ENCODE measurements at places on chromosomes 4 and X.

- DNase-seq, result no peak
Measured at GRCh38 chr4:119204916-119205315, 7.6 kb upstream of the USP53 start.

GRCh38 chr4:98748609-98749008 is 90.2 kb upstream of the TSPAN5 start:
- no peak for DNase-seq

- no peak for DNase-seq
Measured at GRCh38 chr4:47612116-47613023, 127.3 kb downstream of the ATP10D start.

- DNase-seq, result peak; percentile 64
Measured at GRCh38 chr4:107283587-107284559, 247.8 kb upstream of the DKK2 start.

GRCh38 chr4:40909363-40909876 is 159.7 kb downstream of the NSUN7 start:
- DNase-seq, result no peak

GRCh38 chr4:87241336-87241735 is 20.9 kb upstream of the KLHL8 start:
- no peak for DNase-seq

- no peak for DNase-seq
Measured at GRCh38 chr4:121252224-121252806, 88.2 kb upstream of the TNIP3 start.

DNA sequence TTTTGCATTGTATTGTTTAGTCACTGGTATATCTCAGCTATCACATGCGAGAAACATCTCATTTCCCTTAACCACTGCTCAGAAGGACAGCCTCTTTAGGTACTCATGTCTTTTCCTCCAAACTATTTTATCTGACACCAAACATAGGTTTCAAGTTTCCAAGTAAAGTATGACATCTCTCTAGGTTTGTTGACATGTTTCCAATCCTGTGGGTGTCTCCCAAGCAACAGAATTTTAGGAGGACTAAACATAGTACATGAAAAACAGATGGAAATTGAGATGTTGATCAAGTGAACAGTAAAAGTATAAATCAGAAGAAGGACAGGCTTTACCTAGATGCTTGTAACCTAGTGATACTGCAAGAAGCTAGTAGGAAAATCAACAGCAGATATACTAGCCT is 371.4 kb downstream of the DTHD1 start:
- no peak for DNase-seq

DNA sequence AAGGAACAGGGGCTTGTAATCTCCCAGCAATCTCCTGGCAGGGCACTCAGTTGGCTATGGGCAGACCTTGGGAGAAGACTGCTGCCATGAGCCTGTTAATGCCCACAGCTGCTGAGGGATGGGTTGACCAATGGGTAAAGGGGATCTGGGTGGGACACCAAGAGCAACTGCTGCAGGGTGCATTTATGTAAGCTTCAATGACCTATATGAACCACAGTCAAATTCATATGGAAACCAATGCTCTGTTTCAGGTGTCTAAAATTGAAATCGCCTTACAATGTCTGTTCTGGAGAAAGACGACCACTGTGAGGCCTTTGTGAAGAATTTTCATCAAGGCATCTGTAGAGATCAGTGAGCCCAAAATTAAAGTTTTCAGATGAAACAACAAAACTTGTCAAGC is 6.1 kb downstream of the EPGN start:
- no peak for DNase-seq

- DNase-seq, result no peak
Measured at GRCh38 chr4:127558489-127559407, 74.0 kb upstream of the INTU start.

DNA sequence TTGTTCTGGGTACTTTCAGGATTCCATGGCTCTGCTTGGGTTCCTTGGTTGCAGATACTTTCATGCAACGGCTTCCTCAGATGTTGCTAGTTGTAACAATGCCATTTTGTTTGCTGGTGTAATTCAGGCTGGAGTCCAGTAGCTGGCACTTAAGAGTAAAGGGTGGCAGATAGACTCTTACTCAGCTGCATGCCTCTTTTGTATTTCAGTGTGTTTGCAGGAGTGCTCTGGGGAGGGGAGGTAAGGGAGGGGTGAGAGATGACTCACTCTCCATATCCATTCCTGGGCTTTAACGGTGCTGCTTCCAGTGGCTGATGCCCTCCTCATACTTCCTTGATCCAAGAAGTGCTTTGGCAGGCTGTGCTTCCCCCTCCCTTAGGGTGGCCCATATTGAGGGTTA is 155.2 kb downstream of the ZNF330 start:
- DNase-seq, result peak; percentile 69

GRCh38 chr4:53520116-53520515 is 71.2 kb downstream of the LNX1 start:
- DNase-seq, result no peak

- peak; percentile 54 for DNase-seq
Measured at GRCh38 chr4:6761649-6762615, 20.6 kb upstream of the KIAA0232 start.

DNA sequence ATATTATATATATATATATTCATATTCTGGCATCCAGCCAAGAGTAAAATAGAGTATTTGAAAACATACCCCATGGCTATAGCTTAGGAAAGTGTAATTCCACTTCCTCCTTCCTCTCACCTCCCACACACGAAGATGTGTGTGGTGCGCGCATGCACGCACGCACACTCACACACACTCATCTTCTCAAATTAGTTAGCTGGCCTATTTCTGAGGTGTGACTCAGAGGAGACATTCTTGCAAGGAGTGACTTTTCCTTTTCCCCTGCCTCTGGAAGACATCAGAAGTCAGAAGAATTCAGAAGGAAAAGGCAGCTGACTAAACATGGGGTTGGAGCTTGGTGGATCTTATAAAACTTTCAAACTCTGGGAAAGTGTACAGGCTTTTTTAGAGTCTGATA is 8.8 kb downstream of the ENPEP start:
- DNase-seq, result no peak

DNA sequence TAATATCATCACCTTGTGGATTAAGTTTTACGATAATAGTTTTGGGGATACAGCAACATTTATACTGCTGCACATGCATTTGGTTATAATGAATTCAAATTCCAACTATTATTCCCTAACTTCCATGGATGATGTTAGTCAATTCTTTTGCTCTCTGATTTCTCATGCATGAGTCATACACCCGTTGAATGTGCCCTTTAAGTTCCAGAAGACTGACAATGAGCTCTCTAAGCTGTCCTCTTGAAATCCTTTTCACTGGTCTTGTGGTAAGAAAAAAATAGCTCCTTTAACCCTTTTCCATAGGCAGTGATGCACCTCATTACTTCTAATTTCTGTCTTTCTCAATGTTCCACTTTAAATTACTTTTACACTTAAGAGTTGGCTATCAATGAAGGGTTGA is 1095.2 kb upstream of the POU3F4 start:
- no peak for DNase-seq
